Activated CD4-positive, alpha-beta T cell treated with anti-CD3 and anti-CD28 coated beads, Interleukin-2, amount 10 ng/mL, durations not matched to agents 24 days and 14 days (primary cell): ENCODE measurements at places on chromosomes 3 and 15. TPM values are rescaled to one million over a fixed set of nuclear protein-coding genes. Genes with fewer than 3 reads are reported as not detected.

ZDHHC19 gene
- not detected in 2 replicates for total RNA-seq

CHAC1 gene
- total RNA-seq = 8.4 and 9.8 TPM in 2 replicates

DNA sequence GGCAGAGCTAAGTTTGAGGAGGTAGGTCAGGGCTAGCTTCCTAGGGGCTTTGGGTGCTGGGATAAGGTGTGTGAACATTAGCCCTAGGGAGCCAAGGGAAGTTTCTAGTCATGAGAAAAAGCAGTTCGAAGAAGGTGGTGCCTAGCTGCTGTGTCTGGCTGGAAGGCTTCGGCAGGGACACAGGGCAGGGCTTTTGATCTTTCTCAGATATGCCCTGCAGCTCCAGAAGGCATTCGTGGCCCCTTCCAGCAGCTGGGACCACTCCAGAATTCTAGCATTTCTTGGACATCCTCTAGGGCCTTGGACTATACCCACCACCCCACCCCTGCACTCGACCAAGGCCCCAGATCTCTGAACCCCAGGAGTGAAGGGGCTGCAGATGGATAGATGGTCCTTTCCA is 88.6 kb downstream of the TOP2B start:
- no peak for DNase-seq

- no peak for DNase-seq
Measured at GRCh38 chr3:164113371-164114332, 964.6 kb downstream of the SI start.

GRK7 gene
- total RNA-seq = not detected in 2 replicates

MED12L gene
- total RNA-seq = 2.5 and 4.9 TPM in 2 replicates

CACNA1D gene
- 0.62 and 0.77 TPM in 2 replicates for total RNA-seq

DNA sequence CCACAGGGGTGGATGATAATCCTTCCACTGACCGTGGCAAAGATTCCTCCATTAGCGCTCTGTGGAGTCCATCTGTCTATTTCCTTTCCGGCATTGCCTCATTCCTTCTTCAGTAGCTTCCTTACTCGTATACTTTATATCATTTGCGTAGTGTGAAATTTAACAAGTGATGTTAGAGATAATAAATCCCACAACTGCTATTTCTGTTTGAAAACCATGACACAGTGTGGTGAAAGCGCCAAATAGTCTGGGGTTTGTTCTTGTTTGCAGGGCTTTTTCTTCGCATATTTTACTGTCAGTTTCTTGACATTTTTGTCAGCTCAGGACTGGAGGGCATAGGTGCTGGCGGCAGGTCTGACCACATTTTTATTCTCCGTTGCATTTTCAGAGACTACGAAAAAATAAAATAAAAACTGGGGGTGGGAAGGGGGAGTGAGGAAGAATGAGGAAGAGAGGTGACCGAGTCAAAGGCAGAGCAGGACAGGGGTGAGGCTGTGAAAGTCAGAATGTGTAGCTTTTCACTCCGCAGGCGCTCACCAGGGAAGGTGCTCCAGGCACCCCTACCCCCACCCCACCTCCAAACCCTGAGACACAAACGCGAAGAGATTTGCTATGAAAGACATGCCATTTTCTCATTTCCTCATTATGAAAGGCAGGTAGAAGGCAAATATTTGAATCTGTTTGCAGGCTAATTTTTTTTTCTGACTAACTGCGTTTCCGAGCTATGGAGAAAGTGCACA is 965.0 kb downstream of the MCTP2 start:
- no peak for DNase-seq

P2RY14 gene
- total RNA-seq = 2.5 and 3.0 TPM in 2 replicates

GRCh38 chr3:152174876-152175527 is 93.7 kb upstream of the MBNL1 start:
- no peak for DNase-seq

DNA sequence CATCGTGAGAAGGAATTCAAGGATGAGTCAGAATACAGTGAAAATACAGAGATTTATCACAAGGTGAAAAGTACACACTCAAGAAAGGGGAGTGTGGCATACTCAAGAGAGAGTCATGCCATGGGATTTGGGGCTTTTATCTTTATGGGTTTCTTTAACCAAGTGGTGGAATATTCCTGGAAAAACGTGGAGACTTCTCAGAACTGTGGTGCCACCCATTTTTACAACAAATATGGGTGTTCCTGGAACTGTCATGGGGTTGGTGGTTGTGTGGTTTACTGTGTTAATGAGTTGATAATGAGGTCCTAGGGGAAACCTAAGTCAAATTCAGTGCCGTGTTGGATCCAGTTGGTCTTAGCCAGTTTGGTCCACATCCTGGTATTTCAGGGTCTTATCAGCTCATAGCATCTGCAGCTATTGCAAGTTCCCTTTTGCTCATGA is 497.2 kb downstream of the GABRG3 start:
- no peak for DNase-seq

DNA sequence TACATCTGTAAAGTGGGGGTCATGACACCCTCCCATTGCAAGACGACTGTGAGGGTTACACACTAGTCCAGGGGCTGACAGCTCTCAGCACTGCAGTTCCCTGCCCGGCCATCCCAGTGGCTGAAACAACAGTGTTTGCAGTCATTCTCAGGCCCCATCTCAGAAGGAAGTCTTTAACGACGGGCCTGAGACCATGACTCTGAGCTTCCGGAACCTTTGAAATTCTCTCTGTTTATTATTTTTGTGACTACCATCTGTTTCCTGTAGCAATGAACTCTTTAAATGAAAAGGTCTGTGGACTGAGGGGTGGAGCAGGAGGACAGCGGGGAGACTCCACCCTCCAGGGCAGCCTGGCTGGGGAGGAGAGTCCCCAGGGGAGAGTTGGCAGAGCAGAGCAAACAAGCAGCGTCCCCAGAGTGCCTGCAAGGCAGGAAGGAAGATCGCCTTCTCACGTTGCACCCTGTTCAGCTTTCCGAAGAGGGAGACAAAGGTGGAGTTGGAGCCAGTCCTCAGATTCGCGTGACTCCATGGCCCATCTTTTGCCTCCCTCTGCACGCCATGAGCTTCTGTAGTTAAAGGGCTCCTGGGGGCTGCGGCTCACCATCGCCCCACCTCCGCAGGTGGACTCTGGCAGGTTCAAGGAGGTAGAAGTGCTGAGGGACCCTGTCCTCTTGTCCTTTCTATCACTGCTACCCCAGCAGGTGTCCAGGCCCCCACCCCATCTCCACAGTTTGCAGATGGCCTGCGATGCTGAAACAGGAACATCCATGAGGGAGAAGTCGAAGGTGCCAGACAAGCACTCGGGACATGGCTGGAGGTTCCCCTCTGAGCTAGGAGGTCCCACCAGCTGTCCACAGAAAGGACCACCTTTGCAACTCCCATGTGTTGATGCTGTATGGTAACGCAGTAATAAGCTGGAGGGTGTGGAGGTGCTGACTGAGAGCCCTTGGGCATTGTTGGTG is 525.8 kb upstream of the PROK2 start:
- peak; percentile 77 for DNase-seq

DNA sequence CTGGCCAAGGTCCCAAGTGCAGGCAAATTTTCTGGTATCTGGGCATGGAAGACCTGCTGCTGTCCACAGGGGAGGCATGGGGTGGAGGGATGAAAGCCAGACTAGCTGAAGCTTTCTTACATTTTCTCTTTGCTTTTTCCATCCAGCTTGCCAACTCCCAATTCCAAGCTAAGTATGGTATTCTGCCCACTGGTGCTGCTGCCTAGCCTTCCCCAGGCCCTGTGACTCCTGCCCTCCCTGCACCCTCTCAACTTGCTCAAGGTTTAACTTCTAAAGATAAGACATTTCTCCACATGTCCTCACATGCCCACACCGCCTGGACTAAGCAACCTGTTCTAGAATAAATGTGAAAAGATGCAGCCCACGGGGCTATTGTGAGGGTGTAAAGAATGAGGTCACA is 59.5 kb upstream of the HACD2 start:
- no peak for DNase-seq

DNA sequence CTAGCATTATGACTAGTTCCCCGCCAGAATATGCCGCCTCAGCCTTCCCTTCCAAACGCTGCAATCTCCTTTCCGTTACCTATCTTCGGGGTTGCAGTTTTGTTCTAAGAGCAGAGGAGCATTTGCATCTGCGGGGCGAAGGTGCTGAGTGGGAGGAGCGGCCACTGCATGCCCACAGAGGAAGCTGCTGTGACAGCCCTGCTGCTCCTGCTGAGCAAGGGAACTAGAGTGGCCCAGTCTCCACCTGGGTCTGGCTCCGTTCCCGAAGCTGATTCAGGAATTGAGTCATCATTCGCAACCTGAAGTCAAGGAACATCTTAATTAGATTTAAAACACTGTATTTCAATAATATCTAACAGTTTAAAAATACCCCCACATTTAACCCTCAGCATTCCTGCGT is 98.2 kb upstream of the TJP1 start:
- no peak for DNase-seq

GRCh38 chr15:99718421-99718820 is 14.8 kb downstream of the LYSMD4 start:
- no peak for DNase-seq

GRCh38 chr3:58897646-58898045 is 152.2 kb downstream of the CFAP20DC start:
- DNase-seq = no peak

CA12 gene
- 0.43 and 0.63 TPM in 2 replicates for total RNA-seq

GRCh38 chr15:34334672-34335071 is 2.9 kb downstream of the SLC12A6 start:
- no peak for DNase-seq

MESP2 gene
- 0.24 TPM in 1 of 2 replicates, not detected in the other for total RNA-seq

- peak; percentile 89 for DNase-seq
Measured at GRCh38 chr15:50353975-50354837, 792 bp downstream of the GABPB1 start.

GRCh38 chr15:60937278-60937677 is 291.8 kb downstream of the RORA start:
- DNase-seq = no peak

ACSBG1 gene
- total RNA-seq = not detected in 2 replicates

DNA sequence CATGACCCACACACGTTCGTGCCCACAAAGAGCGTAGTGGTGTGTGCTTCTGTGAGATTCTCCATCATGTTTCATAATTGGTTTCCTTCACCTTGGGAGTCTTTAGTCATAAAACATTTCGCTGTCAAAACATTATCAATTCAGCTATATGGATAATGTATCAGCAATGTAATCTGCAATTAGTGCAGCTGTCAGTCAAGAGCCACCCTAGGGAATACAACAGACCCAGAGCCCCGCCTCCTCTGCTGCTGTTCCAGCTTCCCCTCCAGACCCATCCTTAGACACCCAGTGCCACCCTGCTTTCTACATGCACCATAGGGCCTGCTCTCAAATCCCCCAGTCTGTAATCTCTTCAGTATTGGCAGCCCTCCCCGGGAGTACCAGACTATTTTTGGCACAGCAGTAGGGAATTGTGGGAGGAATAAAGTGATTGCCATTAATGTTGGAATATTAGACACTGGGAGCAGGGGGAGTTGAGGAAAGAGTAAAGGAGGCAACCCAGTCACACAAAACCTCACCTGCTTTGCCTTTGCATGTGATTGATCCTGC is 31.5 kb upstream of the C3orf80 start:
- DNase-seq = no peak

DNA sequence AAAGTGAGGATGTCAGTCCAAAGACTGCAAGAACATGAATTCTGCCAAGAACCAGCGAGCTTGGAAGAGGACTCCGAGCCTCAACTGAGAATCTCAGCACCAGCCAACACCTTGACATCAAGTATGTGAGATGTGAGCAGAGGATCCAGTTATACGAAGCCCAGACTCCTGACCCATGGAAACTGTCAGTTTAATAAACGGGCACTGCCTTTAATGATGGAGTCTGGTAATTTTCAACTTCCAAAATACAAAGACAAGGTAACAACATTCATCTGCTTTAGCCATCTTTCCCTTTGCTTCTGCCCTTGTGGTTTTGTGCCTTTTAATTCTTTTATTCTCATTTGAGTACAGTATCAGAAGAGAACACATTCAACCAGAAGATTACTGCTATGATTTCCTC is 211.9 kb downstream of the ULK4 start:
- DNase-seq = no peak

IGSF11 gene
- total RNA-seq = 0.47 TPM in 1 of 2 replicates, not detected in the other

DNA sequence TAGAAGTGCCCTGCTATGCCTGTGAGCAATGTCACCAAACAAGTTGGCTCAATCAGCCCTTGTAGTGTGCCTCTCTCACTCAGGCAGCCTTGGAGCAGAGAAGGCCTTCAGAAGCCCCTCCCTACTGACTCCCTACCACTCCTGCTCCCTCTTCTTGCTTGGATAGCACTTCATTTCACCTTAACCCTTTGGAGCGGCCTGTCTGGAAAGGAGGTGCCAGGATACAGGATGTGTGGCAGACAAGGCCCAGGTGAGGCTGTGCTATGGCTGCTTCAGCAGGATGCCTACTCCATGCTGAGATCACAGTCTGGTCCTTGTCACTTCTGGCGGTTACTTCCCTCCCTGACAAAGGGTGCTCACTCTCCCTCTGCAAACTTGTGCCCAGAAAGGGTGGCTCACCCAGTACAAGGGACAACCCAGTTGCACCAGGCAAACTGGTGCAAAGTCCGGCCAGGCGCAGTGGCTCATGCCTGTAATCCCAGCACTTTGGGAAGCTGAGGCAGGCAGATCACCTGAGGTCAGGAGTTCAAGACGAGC is 1.1 kb downstream of the MON1A start:
- no peak for DNase-seq

DNA sequence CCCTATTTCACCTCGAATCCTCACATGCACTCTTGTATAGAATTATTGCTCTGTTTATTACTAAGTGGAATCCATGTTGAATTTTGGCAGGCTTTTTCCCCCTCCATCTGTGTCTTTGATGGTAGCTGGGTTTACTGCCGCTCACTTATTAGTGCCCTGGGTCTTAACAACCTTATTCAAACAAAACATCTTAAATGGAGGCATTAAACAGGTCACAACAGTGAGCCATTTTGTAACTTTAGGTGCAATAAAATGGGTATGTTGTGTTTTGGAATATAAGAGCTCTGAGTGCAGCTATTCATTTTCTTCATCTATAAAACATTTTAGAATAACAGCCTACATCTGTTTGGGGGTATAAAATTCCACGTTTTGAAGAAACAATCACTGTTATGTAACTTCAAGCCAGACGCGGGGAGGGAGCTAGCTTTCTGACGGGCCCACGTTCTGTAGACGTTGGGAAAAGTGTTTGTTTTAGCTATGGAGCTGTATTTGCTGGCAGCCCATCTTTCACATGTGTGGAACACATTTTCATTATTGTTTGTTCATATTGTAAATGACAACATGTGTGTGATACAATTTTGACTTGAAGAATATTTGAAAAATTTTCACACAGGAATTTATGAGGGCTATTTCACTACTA is 122.0 kb downstream of the SLC25A26 start:
- no peak for DNase-seq

- DNase-seq = no peak
Measured at GRCh38 chr3:139444446-139444845, 31.9 kb downstream of the RBP2 start.
